ENCODE measurements at places on chromosomes 12 and 14. TPM values are rescaled to one million over a fixed set of nuclear protein-coding genes. Genes with fewer than 3 reads are reported as not detected.

Gene EIF2S3B
- total RNA-seq, result 0.52 TPM

Gene CRIP1
- total RNA-seq, result 96.2 TPM

Gene SERPINA12
- not detected for total RNA-seq

Gene DHH
- 2.1 TPM for total RNA-seq

- H3K36me3 ChIP-seq, result no peaks in the 10 kb centered on the region
- no peaks in the 10 kb centered on the region for H3K27me3 ChIP-seq
- H3K4me3 ChIP-seq, result no peak overlapping the region
- H3K27ac ChIP-seq, result no peak overlapping the region
Measured at GRCh38 chr12:14560904-14561574, 6.6 kb downstream of the PLBD1 start.

DNA sequence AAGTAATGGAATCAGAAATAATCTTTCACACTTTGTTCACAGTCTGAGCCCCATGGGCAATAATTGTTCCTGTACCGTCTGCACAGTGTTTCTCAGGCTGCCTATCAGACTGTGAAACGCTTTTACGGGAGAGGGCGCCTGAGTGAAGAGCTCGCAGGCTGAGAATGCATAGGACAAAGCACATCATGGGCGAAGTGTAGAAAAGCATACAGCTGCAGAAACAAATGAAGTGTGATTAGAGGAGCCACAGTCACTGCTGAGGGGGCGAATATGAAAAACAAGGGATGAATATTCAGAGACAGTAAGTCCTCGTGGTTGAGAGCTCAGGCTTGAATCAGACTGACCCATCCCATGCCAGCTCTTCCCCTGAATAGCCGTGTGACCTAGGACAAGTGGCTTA lies 438.4 kb upstream of the DCN start:
- no peak for DNase-seq
- no peaks in the 10 kb centered on the region for H3K4me1 ChIP-seq
- H3K36me3 ChIP-seq, result no peaks in the 10 kb centered on the region
- no peak overlapping the region for H3K27ac ChIP-seq

GRCh38 chr14:68884031-68885030 lies 91.5 kb upstream of the ZFP36L1 start:
- no peak overlapping the region for H3K4me3 ChIP-seq
- H3K36me3 ChIP-seq, result peaks cover 94% of the 10 kb centered on the region
- H3K4me1 ChIP-seq, result no peaks in the 10 kb centered on the region
- DNase-seq, result no peak
- H3K27me3 ChIP-seq, result no peaks in the 10 kb centered on the region

- H3K27ac ChIP-seq, result no peak overlapping the region
- no peaks in the 10 kb centered on the region for H3K27me3 ChIP-seq
- H3K36me3 ChIP-seq, result no peaks in the 10 kb centered on the region
Measured at GRCh38 chr12:52975820-52976573, 27.1 kb downstream of the KRT18 start.

- H3K36me3 ChIP-seq, result no peaks in the 10 kb centered on the region
- no peak overlapping the region for H3K4me3 ChIP-seq
- DNase-seq, result no peak
- no peak overlapping the region for H3K27ac ChIP-seq
- H3K27me3 ChIP-seq, result no peaks in the 10 kb centered on the region
- H3K4me1 ChIP-seq, result peaks cover 20% of the 10 kb centered on the region
Measured at GRCh38 chr12:124737040-124737419, 126.6 kb downstream of the SCARB1 start.

GRCh38 chr14:64726585-64726890 lies 22.3 kb downstream of the PLEKHG3 start:
- H3K36me3 ChIP-seq, result peaks cover 25% of the 10 kb centered on the region
- H3K4me1 ChIP-seq, result peaks cover 22% of the 10 kb centered on the region
- peak; percentile 60 for DNase-seq
- no peak overlapping the region for H3K4me3 ChIP-seq

- H3K27me3 ChIP-seq, result peaks cover 89% of the 10 kb centered on the region
- H3K36me3 ChIP-seq, result no peaks in the 10 kb centered on the region
- no peak for DNase-seq
- no peak overlapping the region for H3K4me3 ChIP-seq
- H3K4me1 ChIP-seq, result peaks cover 15% of the 10 kb centered on the region
Measured at GRCh38 chr12:57626111-57626920, 6.7 kb downstream of the B4GALNT1 start.

DNA sequence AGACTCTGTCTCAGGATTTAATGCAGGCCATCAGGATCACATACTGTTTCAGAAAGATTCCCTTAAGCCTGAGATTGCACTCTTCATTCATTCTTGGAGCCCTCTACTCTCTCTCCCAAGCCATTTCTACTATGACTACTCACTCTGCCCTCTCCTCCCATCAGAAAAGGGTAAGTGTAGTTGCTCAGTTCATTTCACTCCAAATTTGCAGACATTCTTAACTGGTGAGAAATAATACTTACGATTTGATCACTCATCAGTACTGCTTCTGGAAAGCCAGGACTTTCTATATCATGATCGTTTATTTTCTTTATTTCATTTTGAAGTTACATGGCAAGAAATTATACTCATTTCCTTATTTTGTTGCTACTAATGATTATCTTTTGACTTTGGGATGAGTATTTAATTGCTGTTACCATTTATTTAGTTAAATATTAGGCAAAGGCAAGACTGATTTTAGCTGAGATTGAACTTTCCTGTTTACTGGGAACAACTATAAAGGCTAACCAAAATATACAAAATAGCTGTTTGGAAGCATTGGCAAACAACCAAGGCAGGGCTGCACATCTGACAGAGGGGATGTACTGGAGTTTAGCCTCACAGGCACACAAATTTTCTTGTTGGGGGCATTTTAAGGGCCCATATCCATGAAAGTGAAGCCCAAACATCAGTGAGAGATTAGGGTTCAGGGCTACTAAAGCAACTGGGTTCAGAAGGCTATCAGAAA lies 4.1 kb upstream of the RERG start:
- H3K27ac ChIP-seq, result no peak overlapping the region
- H3K4me1 ChIP-seq, result no peaks in the 10 kb centered on the region
- H3K27me3 ChIP-seq, result no peaks in the 10 kb centered on the region
- H3K36me3 ChIP-seq, result no peaks in the 10 kb centered on the region
- no peak overlapping the region for H3K4me3 ChIP-seq

GRCh38 chr12:126051611-126052107 lies 986.4 kb downstream of the AACS start:
- H3K4me3 ChIP-seq, result no peak overlapping the region
- H3K27me3 ChIP-seq, result no peaks in the 10 kb centered on the region
- H3K27ac ChIP-seq, result no peak overlapping the region
- H3K4me1 ChIP-seq, result no peaks in the 10 kb centered on the region

- no peak overlapping the region for H3K4me3 ChIP-seq
- no peak for DNase-seq
- H3K27me3 ChIP-seq, result no peaks in the 10 kb centered on the region
- H3K27ac ChIP-seq, result no peak overlapping the region
- peaks cover 6% of the 10 kb centered on the region for H3K4me1 ChIP-seq
Measured at GRCh38 chr12:3049611-3050249, 27.4 kb upstream of the TSPAN9 start.

DNA sequence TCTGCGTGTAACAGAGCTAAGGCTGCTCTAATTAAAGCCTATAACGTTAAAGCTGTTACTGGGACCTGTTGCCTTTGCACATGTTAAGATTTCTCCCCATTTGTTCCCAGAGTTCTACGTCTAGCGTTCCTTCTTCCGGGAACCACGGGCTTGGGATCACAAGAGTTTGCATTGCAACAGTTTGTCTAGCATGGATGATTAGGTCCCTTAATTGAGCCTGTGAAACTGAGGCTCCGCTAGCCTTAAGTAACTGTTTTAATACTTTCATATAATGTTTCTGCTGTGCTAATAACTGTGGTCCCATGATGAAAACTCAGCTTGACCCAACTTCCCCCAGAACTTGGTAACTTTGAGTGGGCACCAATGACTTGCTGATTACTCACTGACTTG lies 16.7 kb upstream of the LYZ start:
- peak overlapping the region; percentile 87 for H3K27ac ChIP-seq
- no peaks in the 10 kb centered on the region for H3K27me3 ChIP-seq
- no peak for DNase-seq
- peaks cover 16% of the 10 kb centered on the region for H3K4me1 ChIP-seq

DNA sequence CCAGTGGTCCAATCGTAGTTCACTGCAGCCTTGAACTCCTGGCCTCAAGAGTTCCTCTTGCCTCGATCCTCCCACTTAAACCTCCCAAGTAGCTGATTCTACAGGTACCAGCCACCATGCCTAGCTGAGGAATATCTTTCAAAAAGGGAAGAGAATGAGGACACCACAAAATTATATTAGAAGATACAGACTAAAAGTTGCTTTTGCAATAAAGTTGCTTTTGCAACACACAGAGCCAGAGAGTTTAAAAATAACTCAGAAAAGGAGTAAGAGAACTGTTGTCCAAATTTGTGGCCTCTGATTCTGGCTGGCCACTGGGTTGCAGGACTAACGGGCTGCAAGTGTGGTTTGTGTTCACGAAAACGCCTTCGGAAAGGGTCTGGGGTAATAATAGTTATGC lies 19.8 kb downstream of the TMEM253 start:
- no peaks in the 10 kb centered on the region for H3K27me3 ChIP-seq
- no peak for DNase-seq
- no peaks in the 10 kb centered on the region for H3K4me1 ChIP-seq
- no peak overlapping the region for H3K4me3 ChIP-seq
- H3K27ac ChIP-seq, result no peak overlapping the region

DNA sequence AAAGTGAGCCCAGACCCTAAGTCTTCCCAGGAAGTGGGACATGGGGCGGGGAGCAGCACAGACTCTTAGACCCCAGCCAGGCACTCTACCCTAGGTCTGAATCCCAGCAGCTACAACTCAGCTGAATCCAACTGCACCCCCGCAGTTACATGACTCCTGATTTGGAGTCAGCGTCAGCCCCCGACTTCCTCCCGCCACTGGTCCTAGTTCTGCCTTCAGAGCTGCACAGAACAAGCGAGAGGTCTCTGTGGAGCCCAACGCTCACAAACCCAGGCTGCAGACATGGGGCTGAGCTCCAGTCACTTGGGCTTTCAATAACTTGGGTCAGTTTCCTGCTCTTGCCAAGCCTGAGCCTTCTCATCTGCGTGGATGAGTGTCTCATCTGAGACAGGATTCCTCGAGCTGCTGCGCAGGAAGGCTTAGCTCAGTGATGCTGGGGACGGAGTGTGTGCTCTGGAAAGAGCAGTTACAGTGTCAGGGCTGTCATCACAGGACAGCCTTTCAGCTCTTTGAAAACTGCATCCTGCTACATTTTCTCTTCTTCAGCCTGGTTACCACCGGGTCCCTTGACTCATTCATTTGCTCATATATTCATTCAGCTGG lies 30.6 kb upstream of the NXPH4 start:
- no peaks in the 10 kb centered on the region for H3K4me1 ChIP-seq
- DNase-seq, result no peak
- H3K36me3 ChIP-seq, result peaks cover 80% of the 10 kb centered on the region

DNA sequence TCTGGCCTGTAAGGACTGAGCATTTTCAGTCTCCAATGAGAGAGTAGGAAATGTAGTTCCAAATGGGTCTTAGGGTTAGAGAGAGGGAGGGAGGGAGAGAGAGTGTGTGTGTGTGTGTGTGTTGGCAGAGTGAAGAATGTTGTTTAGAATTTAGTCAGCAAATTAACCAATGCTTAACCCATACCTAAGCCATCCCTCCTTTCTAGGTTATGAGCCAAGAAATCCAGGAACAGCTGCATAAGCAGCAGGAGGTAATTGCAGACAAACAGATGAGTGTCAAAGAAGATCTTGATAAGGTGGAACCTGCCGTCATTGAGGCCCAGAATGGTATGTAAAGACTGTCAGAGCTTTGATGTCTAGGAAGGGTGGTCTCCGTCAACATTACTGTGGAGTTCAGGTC lies 56.9 kb downstream of the HSP90AA1 start:
- H3K4me1 ChIP-seq, result no peaks in the 10 kb centered on the region
- DNase-seq, result no peak
- peaks cover 100% of the 10 kb centered on the region for H3K36me3 ChIP-seq
- no peak overlapping the region for H3K4me3 ChIP-seq

GRCh38 chr12:55932551-55932910 lies 1.6 kb downstream of the DGKA start:
- peaks cover 45% of the 10 kb centered on the region for H3K4me1 ChIP-seq
- H3K36me3 ChIP-seq, result peaks cover 3% of the 10 kb centered on the region
- H3K27me3 ChIP-seq, result no peaks in the 10 kb centered on the region
- H3K4me3 ChIP-seq, result peak overlapping the region; percentile 77
- H3K27ac ChIP-seq, result peak overlapping the region; percentile 55
- DNase-seq, result no peak

- H3K27ac ChIP-seq, result no peak overlapping the region
- DNase-seq, result no peak
- peak overlapping the region; percentile 50 for H3K4me3 ChIP-seq
- peaks cover 71% of the 10 kb centered on the region for H3K27me3 ChIP-seq
- H3K36me3 ChIP-seq, result no peaks in the 10 kb centered on the region
- peaks cover 19% of the 10 kb centered on the region for H3K4me1 ChIP-seq
Measured at GRCh38 chr12:57632073-57632957, 686 bp downstream of the B4GALNT1 start.

- H3K4me1 ChIP-seq, result no peaks in the 10 kb centered on the region
- peaks cover 10% of the 10 kb centered on the region for H3K36me3 ChIP-seq
- H3K4me3 ChIP-seq, result no peak overlapping the region
- H3K27me3 ChIP-seq, result no peaks in the 10 kb centered on the region
- no peak for DNase-seq
- no peak overlapping the region for H3K27ac ChIP-seq
Measured at GRCh38 chr12:64707926-64708325, 51.3 kb downstream of the GNS start.

DNA sequence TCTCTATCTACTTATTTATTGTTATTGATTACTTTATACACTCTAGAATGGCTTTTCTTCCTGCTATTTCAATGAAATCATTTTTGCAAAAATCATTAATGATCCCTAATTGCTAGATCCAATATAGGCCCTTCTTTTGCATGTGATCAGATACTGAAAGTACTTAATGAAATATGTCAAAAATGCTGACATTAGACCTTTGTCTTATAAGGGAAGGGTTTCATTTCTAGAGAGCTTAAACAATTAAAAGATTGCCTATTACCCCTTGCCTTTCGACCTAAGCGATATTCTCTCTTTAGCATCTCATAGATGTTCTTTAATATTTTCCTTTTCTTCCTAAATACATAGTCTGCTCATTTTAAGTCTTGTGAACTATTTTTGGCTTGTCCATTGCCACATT lies 101.1 kb downstream of the KTN1 start:
- H3K27ac ChIP-seq, result no peak overlapping the region
- no peaks in the 10 kb centered on the region for H3K27me3 ChIP-seq
- no peak overlapping the region for H3K4me3 ChIP-seq
- peaks cover 97% of the 10 kb centered on the region for H3K36me3 ChIP-seq
- no peaks in the 10 kb centered on the region for H3K4me1 ChIP-seq
- DNase-seq, result no peak

Measured in upper lobe of right lung (tissue), 1 donor.